Effector CD4-positive, alpha-beta T cell (primary cell): ENCODE measurements at places on chromosomes 4 and X.

GRCh38 chrX:119669424-119670037 lies 23.4 kb downstream of the SEPTIN6 start:
- no peak for DNase-seq

DNA sequence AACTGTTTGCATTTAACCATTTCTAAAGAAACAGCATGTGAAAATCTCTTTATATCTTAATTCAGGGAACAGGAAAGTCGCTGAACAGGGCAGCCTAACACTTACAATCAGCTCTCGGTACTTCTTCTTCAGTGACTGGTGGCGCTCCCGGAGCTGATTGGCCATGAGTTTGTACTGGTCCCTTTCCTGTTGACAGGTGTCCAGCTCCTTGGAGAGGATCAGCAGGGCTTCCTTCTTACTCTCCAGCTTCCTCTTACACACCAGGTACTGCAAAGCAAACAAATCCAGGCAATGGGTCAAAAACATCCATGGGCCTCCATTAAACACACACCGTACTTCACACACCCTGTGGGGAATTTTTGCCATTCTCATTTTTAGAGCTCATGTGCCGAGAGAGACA lies 36.4 kb downstream of the CCDC149 start:
- DNase-seq, result no peak

GRCh38 chr4:71251261-71251660 lies 87.6 kb upstream of the SLC4A4 start:
- no peak for DNase-seq

- DNase-seq, result no peak
Measured at GRCh38 chrX:71945237-71945805, 34.7 kb downstream of the NHSL2 start.

DNA sequence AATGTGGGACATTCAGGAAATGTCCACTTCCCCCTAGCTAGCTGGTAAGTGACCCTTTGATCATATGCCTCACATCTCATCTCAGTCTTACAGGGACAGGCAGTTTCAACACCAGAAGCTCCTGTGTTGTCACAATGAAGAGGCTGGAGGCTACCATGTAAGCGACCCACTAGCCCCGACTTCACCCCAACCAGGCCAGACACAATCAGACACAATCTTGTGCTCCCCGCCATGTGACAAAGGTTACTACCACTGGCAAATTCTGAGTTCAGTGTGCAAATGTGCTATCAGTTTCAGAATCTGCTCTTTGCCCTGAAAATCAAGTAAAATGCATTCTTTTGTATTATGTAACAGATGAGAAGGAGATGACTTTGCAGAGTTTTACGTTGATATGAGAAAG lies 56.9 kb upstream of the STS start:
- no peak for DNase-seq

DNA sequence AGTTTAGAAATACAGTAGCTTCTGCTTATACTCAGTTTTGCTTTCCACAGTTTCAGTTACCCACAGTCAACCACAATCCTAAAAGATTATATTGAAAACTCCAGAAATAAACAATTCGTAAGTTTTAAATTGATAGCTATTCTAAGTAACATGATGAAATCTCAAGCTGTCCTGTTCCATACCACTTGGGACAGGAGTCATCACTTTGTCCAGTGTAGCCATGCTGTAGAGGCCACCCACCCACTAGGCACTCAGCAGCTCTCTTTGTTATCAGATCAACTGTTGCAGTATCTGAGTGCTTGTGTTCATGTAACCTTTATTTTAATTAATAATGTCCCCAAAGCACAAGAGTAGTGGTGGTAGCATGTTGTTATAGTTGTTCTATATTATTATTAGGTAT lies 117.5 kb upstream of the IQCM start:
- no peak for DNase-seq

DNA sequence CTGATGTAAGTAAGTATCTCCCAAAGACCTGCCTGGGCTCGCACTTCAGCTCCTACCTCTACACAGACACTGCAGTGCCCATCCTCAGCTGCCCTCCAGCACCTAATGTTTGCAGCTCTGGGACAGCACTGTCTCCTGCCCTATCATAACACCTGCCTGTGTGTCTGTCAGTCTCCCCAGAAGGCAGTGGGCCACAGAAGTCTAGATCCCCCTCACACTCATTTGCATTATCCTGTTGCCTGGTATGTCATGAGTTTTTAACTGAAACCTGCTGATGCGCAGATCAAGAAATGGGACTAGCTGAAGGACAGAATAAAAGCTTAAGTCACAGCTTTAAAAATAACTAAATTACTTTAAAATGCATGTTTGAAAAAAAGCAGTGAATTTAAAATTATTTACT lies 43.0 kb downstream of the LRP2BP start:
- no peak for DNase-seq

DNA sequence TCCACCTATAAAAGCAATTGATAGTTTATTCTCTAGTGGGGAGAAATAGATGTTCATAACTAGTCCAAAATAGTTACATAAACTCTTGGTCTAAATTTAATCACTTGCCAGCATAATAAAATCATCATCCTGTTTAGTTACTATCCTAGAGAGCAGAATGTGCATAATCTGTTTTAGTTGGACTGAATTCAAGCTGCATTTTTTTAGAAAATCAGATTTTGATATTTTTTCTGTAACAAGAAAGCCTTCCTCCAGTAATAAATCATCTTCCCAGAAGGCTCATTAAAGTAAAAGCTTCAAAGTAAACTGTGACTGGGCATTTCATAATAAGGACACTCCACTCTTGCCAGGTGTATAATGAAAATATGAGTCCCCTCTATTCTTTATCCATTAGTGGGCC lies 453.1 kb downstream of the TRAM1L1 start:
- no peak for DNase-seq

GRCh38 chrX:55057675-55058249 lies 17.1 kb upstream of the PAGE2B start:
- DNase-seq, result peak; percentile 11

- no peak for DNase-seq
Measured at GRCh38 chr4:88041626-88042025, 34.2 kb downstream of the PKD2 start.

DNA sequence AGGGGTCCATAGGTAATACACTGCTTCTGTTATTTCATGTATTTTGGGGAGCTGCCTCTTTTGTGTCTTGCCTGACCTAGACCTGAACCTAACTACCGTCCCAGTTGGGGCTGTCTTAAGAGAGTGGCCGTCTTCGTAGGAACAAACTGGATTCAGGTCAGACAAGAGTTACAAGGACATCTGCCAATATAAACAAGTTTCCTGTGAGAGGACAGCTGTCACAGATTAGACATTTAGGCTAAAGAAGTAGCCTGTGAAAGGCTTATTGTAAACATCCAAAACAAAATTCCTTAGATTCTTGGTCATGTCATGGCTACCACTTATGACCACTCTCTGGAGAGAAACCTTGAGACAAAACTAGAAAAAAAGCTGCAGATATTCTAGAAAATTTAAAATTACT lies 797.6 kb upstream of the AADAT start:
- DNase-seq, result no peak

DNA sequence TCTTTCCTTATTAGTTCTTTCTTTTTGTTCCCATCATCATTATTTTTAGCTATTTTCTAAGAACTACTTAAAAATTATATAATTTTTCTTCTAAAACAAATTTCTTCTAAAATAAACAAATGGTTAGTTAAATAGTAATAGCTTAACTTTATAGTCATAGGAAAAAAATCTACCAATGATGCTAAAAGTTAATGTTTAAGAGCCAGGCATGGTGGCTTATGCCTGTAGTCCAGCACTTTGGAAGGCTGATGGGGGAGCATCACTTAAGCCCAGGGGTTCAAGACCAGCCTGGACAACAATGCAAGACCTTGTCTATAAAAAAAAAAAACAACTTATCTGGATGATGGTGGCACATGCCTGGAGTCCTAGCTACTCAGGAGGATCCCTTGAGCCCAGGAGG lies 127.1 kb upstream of the ANXA3 start:
- no peak for DNase-seq

GRCh38 chr4:142559986-142560385 lies 286.1 kb downstream of the INPP4B start:
- no peak for DNase-seq

DNA sequence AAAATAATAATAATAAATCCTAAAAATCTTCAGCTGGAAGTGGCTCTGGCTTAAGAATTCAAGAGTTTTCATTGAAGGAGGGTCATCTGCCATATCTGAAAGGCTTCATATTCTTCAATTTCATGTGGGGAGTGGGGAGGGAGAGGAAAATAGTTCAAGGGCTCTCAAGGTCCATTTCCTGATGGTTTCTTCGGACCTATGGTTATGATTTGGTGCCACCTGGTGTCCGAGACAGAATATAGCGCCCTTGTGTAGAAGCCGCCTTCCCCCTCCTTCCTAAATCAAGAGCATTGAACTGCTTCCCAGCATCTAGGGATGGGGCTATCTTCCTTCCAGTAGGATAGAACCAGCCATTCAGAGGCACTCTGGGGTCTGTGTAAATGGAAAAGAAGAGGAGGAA lies 34.3 kb downstream of the NLGN3 start:
- DNase-seq, result peak; percentile 32

- DNase-seq, result no peak
Measured at GRCh38 chr4:176882206-176882605, 89.5 kb upstream of the VEGFC start.

GRCh38 chrX:64850371-64851082 lies 125.7 kb downstream of the ZC4H2 start:
- no peak for DNase-seq

- no peak for DNase-seq
Measured at GRCh38 chr4:104966349-104967033, 180.2 kb upstream of the TET2 start.

DNA sequence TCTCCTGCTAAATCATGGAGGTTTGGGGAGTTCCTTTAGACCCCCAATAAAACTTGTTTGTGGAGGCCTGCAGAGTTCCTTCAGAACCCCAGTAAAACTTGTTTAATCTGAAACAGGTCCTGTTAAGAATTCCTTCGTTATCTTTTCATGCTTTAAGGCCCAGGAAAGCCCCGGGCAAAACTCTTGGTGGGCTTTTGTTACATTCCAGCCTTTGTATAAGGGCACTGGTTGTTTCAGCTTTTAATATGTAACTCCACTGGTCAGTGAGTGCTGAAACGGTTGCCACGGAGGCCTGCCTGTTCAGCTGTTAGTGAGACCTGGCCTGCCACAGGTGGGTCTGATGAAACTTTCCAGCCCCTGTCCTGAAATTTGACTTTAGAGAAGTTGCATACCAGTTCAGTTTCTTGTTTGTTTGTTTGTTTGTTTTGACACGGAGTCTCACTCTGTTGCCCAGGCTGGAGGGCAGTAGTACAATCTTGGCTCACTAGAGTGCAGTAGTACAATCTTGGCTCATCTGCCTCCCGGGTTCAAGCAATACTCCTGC lies 12.4 kb upstream of the DHRSX start:
- DNase-seq, result no peak

- no peak for DNase-seq
Measured at GRCh38 chrX:133440797-133441163, 25.5 kb upstream of the GPC4 start.

DNA sequence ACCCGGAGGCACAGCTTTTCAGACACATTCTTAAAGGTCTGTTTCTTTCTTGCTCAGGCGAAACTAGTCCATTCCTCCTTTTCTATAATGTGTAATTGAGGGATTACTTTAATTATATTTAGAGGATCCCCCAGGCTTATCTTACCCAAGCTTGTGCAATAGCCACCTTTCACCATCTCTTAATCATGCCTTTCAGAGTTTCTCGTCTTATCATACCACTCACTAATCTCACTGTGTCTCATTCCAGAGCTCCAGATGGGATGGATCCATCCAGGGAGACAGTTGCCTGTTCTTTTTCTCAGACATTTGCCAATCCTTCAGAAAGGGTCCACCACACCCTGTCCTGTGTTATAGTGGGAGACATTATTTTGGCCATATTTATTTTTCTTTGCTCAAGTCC lies 12.5 kb downstream of the SPARCL1 start:
- no peak for DNase-seq

- no peak for DNase-seq
Measured at GRCh38 chr4:42789041-42789567, 103.4 kb upstream of the GRXCR1 start.

DNA sequence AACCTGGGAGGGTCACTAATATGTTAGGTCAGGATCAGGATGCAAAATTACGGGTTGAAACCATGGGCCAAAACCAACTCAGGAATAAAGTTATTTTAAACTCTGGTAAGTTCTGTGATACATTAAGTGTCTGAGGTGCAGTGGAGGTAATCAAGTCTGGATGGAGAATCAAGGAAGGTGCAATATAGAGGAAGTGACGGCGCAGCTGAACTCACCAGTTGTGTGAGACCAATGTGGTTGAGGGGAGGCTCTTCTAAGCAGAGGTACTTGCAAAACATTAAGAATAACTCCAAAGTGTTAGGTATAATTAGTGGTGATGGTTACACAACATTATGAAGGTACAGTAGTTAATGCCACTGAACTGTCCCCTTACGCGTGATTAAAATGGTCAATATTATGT lies 19.7 kb downstream of the GAB3 start:
- DNase-seq, result no peak

- DNase-seq, result no peak
Measured at GRCh38 chr4:151325111-151325948, at the start of gene SH3D19. Gene SH3D19 (minus strand): TSS chr4:151325605. CDS start chr4:151325352, 253 bp downstream.

- no peak for DNase-seq
Measured at GRCh38 chrX:16148896-16149295, 18.4 kb upstream of the MAGEB17 start.

- DNase-seq, result no peak
Measured at GRCh38 chrX:5957506-5957905, 271.2 kb downstream of the NLGN4X start.

GRCh38 chrX:63993936-63994335 lies 208.9 kb upstream of the ARHGEF9 start:
- no peak for DNase-seq

- DNase-seq, result no peak
Measured at GRCh38 chr4:142218726-142219125, 582.3 kb downstream of the IL15 start.

DNA sequence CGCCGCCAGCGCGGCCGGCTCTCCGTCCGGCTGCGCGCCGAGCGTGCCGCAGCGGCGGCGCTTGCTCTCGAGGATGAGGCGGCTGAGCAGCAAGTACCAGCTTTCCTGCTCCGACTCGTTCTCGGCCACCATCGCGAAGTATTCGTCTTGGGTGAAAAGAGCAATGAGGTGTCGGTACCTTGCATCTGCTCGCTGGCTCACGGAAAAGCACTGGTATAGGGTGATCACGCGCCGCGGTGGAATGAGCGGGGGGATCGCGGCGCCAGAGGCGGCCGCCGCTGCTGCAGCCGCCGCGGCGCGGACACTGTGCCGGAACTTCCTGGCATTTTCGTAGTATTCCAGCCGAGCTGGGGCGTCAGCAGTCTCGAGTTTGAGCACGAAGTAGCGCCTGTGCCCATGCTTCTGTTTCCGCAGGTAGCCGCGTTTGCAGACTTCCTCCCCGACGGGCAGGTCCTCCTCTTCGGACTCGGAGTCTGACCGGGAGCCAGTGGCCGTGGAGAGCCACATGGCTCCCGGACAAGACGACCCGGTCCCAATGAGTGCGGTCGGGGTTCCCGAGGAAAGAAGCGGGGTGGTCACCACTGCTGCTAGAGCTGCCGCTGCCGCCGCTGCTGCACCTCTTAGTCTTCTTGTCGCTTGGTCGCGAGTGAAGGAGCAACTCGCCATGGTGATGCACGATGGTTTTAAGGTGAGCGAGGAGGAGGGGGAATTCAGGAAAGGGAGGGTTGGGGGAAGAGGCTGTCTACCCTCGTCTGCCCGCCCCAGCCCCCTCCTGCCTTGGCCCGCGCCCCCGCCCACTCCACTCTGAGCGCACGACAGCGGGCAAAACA lies 469 bp downstream of the IRS4 start:
- no peak for DNase-seq
